ENCODE measurements at places on chromosomes 16 and 17. TPM values are rescaled to one million over a fixed set of nuclear protein-coding genes. Genes with fewer than 3 reads are reported as not detected.

The FASN gene
- total RNA-seq = 67.1 TPM

The CAVIN1 gene
- total RNA-seq = 464 TPM

The SPATA22 gene
- not detected for total RNA-seq

The SLC16A13 gene
- total RNA-seq = 3.1 TPM

The GDPD1 gene
- 0.22 TPM for total RNA-seq

The IGSF6 gene
- total RNA-seq = not detected

The KRT39 gene
- total RNA-seq = not detected

The CCL8 gene
- not detected for total RNA-seq

The TMEM132E gene
- under 0.01 TPM for total RNA-seq

The KRT17 gene
- total RNA-seq = 3,292 TPM

The WNT3 gene
- 0.39 TPM for total RNA-seq

The SLC6A4 gene
- not detected for total RNA-seq

The ZNF771 gene
- total RNA-seq = 11.8 TPM

The TMEM238L gene
- total RNA-seq = not detected

The STAC2 gene
- not detected for total RNA-seq

The GRIN2C gene
- under 0.01 TPM for total RNA-seq

The EPX gene
- total RNA-seq = not detected

The HOXB3 gene
- 2.2 TPM for total RNA-seq

The CLEC16A gene
- 44.4 TPM for total RNA-seq

The LDHD gene
- 0.11 TPM for total RNA-seq

The TBC1D3 gene
- not detected for total RNA-seq

The PPP1R27 gene
- total RNA-seq = not detected

The GSDMA gene
- 0.33 TPM for total RNA-seq

The POLR3E gene
- 22.0 TPM for total RNA-seq

The CHST5 gene
- total RNA-seq = not detected

The IFI35 gene
- total RNA-seq = 8.5 TPM

The DYNC1LI2 gene
- total RNA-seq = 127 TPM

The TBX2 gene
- under 0.01 TPM for total RNA-seq

The RAB37 gene
- not detected for total RNA-seq

The ZG16B gene
- total RNA-seq = not detected

The GLIS2 gene
- 2.0 TPM for total RNA-seq

The UBTF gene
- 90.3 TPM for total RNA-seq

The KCNJ12 gene
- 0.39 TPM for total RNA-seq

The WSCD1 gene
- total RNA-seq = not detected

The KRT16 gene
- 69.1 TPM for total RNA-seq

The NPIPA5 gene
- 0.54 TPM for total RNA-seq

The ZP2 gene
- not detected for total RNA-seq

The HERPUD1 gene
- total RNA-seq = 232 TPM

The CCDC92B gene
- total RNA-seq = 0.39 TPM

The CRHR1 gene
- not detected for total RNA-seq

The NARF gene
- 65.7 TPM for total RNA-seq

The LGALS9 gene
- total RNA-seq = 2.7 TPM

The PRAC1 gene
- not detected for total RNA-seq

The KRTAP2-3 gene
- total RNA-seq = 2.3 TPM

The TP53TG3B gene
- total RNA-seq = not detected

The SEPTIN12 gene
- total RNA-seq = not detected

The ODF4 gene
- not detected for total RNA-seq

The C17orf78 gene
- not detected for total RNA-seq

The GLP2R gene
- total RNA-seq = not detected

Measured in placental epithelial cell (primary cell).